ENCODE measurements at places on chromosomes 1 and 21. TPM values are rescaled to one million over a fixed set of nuclear protein-coding genes. Genes with fewer than 3 reads are reported as not detected.

The FMN2 gene
- 2.6 TPM for total RNA-seq

The DIRAS3 gene
- 0.27 TPM for total RNA-seq

The EPS8L3 gene
- total RNA-seq: not detected

The LCE3D gene
- total RNA-seq: not detected

The F13B gene
- total RNA-seq: not detected

The OR10J1 gene
- total RNA-seq: not detected

The LORICRIN gene
- not detected for total RNA-seq

The ABCD3 gene
- total RNA-seq: 14.7 TPM

The KRTAP19-3 gene
- total RNA-seq: not detected

The ATAD3C gene
- total RNA-seq: not detected

The IL10 gene
- 0.34 TPM for total RNA-seq

The CR1 gene
- not detected for total RNA-seq

The OPRD1 gene
- 6.9 TPM for total RNA-seq

The NFASC gene
- 3.4 TPM for total RNA-seq

The C1orf94 gene
- total RNA-seq: 0.08 TPM

The CACNA1E gene
- total RNA-seq: 0.04 TPM

The UTS2 gene
- not detected for total RNA-seq

The LRRIQ3 gene
- 1.7 TPM for total RNA-seq

The SELE gene
- total RNA-seq: not detected

The DRAXIN gene
- total RNA-seq: not detected

The SPTA1 gene
- total RNA-seq: not detected

The SPATA45 gene
- not detected for total RNA-seq

The HSPA13 gene
- 27.3 TPM for total RNA-seq

The RPTN gene
- total RNA-seq: not detected
